Activated CD4-positive, alpha-beta T cell treated with anti-CD3 and anti-CD28 coated beads, Interleukin-2, amount 10 ng/mL, durations not matched to agents 24 days and 14 days (primary cell): ENCODE measurements at places on chromosomes 2 and 18.

DNA sequence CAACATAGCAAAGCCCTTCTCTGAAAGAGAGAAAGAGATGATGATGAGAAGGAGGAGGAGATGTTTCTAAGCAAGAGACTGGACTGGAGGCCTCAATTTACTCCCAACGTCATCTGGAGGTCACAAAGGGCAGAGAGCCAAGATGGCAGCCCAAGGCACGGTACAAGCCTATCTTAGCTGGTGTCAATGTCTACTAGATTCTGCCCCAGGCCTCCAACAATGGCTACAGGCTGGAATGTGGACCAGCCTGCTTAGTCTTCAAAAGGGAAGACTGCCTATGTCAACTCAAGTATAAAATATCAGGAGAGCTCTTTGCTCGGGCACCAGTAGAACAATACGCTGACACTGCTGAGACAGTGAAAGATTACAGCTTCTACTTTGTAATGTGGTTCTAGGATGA lies 6.7 kb upstream of the SLC4A5 start:
- DNase-seq, result no peak

DNA sequence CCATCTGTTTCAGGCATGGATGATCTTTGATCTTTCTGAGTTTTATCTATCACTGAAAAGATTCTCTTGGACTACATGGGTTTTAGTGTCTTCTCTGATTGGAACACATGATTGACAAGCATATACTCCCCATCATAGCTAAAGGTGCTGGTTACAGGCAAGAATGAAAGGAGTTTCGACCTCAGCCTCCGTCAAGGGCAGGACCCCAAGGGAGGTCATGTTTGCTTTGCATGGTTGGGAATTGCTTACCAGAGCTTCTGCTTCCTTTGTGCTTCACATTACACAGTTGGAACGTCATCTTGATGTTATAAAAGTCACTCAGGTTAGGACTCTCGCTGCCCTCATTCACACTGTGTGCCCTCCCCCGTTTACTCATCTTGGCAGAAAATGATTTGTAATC lies 287.7 kb downstream of the PIK3C3 start:
- no peak for DNase-seq

DNA sequence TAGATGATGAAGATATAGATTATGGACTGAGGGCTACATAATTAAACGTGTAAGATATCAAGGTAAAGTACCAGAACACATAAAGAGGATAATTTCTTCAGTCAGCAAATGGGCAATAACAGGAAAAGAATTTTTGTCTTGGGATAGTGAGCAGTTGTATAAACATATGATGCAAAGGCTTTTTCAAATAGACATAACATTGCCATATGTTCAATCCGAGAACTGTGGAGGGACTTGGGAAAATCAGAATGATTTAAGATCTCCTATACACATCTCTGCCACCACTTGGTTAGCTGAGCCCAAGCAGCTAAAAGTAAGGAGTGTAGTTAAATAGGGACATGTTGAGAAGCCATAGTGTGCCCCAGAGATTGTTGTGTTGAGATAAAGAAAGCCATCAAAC lies 287.6 kb upstream of the ZNF521 start:
- DNase-seq, result no peak

GRCh38 chr2:187499941-187500532 lies 52.0 kb upstream of the CALCRL start:
- DNase-seq, result peak; percentile 82

DNA sequence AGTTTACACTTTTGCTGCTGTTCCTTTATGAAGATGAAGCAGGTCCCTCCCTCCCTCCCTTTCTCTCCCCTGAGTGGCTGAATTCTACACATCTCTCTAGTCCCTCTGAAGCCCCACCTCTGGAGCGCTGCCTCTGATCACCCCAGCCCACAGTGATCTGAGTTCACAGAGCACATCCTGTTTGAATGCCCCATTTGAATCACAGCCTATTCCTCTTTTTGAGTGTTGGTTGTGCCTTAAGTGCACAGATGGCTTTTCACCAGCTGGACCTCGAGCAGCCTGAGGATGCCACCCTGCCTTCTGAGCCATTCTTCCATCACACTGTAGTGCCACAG lies 87.1 kb downstream of the ITGB1BP1 start:
- DNase-seq, result no peak

DNA sequence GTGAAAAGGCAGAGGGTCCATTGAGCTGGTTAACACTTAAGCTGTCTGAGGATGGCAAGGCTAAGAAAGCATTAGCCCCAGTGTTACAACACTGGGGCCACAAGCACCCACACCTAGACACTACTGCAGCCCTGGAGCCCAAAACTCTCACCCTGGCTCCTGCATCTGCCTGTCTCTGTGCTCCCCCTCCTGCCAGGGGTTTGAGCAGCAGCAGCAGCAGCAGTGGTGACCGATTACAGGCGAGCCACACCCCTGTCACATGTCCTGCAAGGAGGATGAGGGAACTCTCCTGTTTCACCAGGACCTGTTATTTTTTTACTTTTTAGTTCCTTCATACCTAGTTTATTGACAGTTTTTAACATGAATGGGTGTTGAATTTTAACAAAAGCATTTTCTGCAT lies 326.7 kb upstream of the MAP2 start:
- no peak for DNase-seq

- no peak for DNase-seq
Measured at GRCh38 chr2:158457826-158458616, 1.3 kb downstream of the PKP4 start.

GRCh38 chr2:14827226-14828023 lies 194.9 kb downstream of the LRATD1 start:
- DNase-seq, result no peak

DNA sequence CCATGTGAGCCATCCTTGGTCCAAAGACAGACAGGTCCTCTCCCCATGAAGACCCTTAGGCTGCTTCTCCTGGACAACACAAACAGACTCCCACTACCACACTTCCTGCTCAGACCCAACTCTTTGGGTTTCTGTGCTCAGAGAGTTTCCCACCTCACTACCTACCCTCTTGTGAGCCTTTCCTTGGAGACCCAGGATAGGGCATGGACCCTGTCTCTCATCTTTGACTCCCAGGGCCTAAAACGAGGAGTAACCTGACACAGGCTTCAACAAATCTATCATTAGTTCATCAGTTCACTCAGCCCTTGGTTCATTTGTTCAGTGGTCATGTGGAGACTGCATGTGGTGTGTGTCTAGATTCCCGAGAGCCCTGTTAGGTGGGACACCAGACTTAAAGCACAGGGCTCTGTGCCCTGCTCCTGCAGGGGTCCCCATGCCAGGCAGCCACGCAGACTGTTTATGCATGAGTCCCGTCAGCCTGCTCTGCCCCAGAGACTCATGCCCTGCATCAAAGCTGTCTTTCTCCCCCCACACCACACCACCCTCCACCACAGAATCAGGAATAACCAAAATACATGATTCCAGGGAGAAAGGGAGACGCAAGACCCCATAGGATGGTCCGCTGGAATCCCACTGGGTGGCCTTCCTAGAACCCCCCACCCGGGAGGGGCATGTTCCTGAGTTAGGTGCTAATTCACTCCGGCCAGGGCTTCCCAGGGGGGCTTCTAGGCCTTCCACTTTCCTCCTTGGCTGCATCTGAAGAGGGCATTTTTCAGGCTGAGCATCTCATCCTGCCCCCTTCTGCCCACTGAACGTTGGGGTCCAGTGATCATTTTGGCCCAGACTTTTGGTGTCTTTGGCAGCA lies 100.2 kb upstream of the TEX51 start:
- no peak for DNase-seq

GRCh38 chr2:19349911-19350677 lies 8.3 kb downstream of the OSR1 start:
- DNase-seq, result peak; percentile 87

GRCh38 chr2:102033031-102033749 lies 41.4 kb downstream of the IL1R2 start:
- peak; percentile 78 for DNase-seq

DNA sequence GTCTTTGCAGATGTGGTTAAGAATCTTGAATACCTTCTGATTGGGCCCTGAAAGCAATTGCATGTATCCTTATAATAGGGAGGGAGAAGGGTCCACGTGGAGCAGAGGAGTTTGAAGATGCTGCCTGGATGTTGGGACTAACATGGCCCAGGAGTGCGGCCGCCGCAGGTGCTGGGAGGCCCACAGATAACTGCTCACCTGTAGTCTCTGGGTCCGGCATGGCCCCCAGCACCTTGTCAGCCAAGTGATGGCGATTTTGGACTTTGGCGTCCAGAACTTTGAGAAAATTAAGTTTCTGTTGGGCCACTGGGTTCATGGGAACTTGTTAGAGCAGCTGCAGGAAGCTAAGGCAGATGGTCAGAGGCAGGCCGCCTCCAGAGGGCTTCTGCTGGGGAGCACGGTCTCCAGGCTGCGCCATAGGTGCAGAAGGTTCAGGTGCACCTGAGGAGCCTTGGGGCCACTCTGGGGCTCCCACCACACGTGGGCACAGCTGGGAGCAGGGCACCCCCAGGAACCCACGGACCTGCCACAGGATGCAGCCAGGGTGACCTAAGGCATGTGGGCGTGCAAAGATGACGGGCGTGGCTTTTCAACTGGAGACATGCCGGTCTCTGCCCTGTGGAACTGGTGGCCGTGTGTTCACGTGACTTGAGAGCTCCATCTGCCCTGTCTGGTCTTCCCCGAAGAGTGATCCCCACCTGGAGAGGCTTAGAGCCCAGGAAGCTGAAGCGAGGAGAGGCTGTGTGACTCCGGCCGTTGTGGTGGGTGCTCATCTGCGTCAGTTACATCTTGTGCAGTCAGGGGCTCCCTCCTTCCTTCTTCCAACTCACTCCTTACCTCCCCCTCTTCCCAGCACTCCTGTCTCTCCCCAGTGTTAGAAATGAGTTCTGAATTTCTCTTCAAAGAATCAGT lies 277.3 kb downstream of the AGAP1 start:
- no peak for DNase-seq

GRCh38 chr2:38709567-38710194 lies 41.5 kb downstream of the SRSF7 start:
- peak; percentile 82 for DNase-seq

- DNase-seq, result peak; percentile 91
Measured at GRCh38 chr18:76803814-76804213, 18.5 kb upstream of the ZNF236 start.

- DNase-seq, result no peak
Measured at GRCh38 chr2:222883420-222883819, 22.6 kb downstream of the ACSL3 start.

GRCh38 chr18:48486754-48487153 lies 52.1 kb upstream of the CTIF start:
- DNase-seq, result no peak

DNA sequence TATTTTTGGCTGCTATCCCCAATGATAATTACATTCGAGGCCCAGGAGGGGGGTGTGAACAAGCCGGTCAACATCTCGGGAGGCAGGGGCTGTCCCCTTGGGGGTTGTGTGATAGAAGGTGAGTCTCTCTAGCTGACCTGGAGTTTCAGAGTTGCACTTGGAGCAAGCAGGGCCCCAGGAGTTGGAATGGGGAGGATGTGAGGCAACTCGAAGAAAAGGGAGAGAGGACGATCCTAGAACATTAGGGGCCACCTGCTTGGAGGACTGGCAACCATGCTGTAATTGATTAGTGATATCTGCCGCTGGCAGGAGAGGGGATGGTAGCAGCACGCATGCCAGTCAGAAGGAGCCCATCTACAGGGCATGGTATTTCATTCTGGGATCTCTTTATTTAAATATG lies 122.6 kb downstream of the CTIF start:
- no peak for DNase-seq

- DNase-seq, result no peak
Measured at GRCh38 chr18:43180814-43181213, 65.3 kb upstream of the RIT2 start.

- DNase-seq, result no peak
Measured at GRCh38 chr2:82879803-82880202, 1579.3 kb downstream of the SUCLG1 start.

- DNase-seq, result no peak
Measured at GRCh38 chr2:157258520-157259326, 1.2 kb downstream of the GALNT5 start.
